Regular cardiac myocyte (primary cell): ENCODE measurements at places on chromosomes 5 and 9. TPM values are rescaled to one million over a fixed set of nuclear protein-coding genes. Genes with fewer than 3 reads are reported as not detected.

LCN15 gene
- total RNA-seq: not detected in 2 replicates

SLC45A2 gene
- total RNA-seq: 0.28 TPM in 1 of 2 replicates, not detected in the other

BTNL3 gene
- total RNA-seq: not detected in 2 replicates

FAM81B gene
- total RNA-seq: not detected in 2 replicates

PITX1 gene
- total RNA-seq: 0.38 TPM in 1 of 2 replicates, not detected in the other

SAP30L gene
- total RNA-seq: 22.6 and 22.8 TPM in 2 replicates

ECSCR gene
- 3.4 and 9.2 TPM in 2 replicates for total RNA-seq

UAP1L1 gene
- total RNA-seq: 5.9 and 16.1 TPM in 2 replicates

IFNA13 gene
- total RNA-seq: not detected in 2 replicates

FGF1 gene
- total RNA-seq: 9.6 and 10.5 TPM in 2 replicates

MRPS2 gene
- total RNA-seq: 9.6 and 19.9 TPM in 2 replicates

PLAC8L1 gene
- total RNA-seq: 0.38 TPM in 1 of 2 replicates, not detected in the other

SPINK1 gene
- total RNA-seq: 0.56 TPM in 1 of 2 replicates, not detected in the other

NKD2 gene
- total RNA-seq: 1.2 and 9.3 TPM in 2 replicates

C9orf85 gene
- total RNA-seq: 9.8 and 17.2 TPM in 2 replicates

OR13C9 gene
- total RNA-seq: not detected in 2 replicates

SLC36A2 gene
- total RNA-seq: not detected in 2 replicates

SGTB gene
- total RNA-seq: 20.6 and 33.0 TPM in 2 replicates

ACTBL2 gene
- total RNA-seq: under 0.01 and 0.19 TPM in 2 replicates

RNF183 gene
- total RNA-seq: not detected in 2 replicates

NDST1 gene
- total RNA-seq: 39.5 and 65.6 TPM in 2 replicates

SNX18 gene
- total RNA-seq: 42.2 and 91.3 TPM in 2 replicates

PCDHGB2 gene
- total RNA-seq: 1.2 and 2.5 TPM in 2 replicates

TLE4 gene
- 10.7 and 15.0 TPM in 2 replicates for total RNA-seq

LRRC19 gene
- not detected in 2 replicates for total RNA-seq

NR3C1 gene
- 61.7 and 93.3 TPM in 2 replicates for total RNA-seq

PLEKHG4B gene
- 0.28 and 0.38 TPM in 2 replicates for total RNA-seq

YIPF5 gene
- total RNA-seq: 194 and 240 TPM in 2 replicates

C5orf58 gene
- under 0.01 TPM in 1 of 2 replicates, not detected in the other for total RNA-seq

DYNC2I2 gene
- 27.9 and 81.9 TPM in 2 replicates for total RNA-seq

OR1J2 gene
- 0.28 TPM in 1 of 2 replicates, not detected in the other for total RNA-seq

THBS4 gene
- total RNA-seq: 0.38 and 1.1 TPM in 2 replicates

SHROOM1 gene
- 2.0 and 5.2 TPM in 2 replicates for total RNA-seq

NR5A1 gene
- under 0.01 TPM in 1 of 2 replicates, not detected in the other for total RNA-seq

ZBED3 gene
- 0.28 and 0.96 TPM in 2 replicates for total RNA-seq

FAT2 gene
- under 0.01 TPM in 2 replicates for total RNA-seq

KCNV2 gene
- total RNA-seq: not detected in 2 replicates

OR2V1 gene
- not detected in 2 replicates for total RNA-seq

SPINK6 gene
- total RNA-seq: not detected in 2 replicates
